ENCODE measurements at places on chromosomes 16 and 17.
A peak's percentile ranks its signal among the peaks of the same experiment; 100 is the strongest.

DNA sequence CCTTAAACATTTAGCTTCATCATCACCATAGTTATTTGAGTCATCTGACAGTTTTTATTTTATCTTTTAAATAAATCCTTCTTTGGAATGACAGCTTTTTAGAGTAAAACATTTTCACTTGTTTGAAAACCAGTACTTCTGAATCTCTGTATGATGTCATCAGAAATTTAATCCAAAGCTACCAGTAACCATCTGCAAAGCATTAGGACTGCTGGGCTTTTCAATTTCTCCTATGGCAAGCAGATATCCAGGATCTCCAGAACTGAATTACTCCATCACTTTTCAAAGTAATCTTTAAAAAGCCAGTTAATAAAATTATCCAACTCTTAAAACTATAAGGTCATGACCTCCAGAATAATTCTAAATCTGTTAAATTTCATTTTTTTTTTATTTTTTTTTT, 51.5 kb downstream of the CHCT1 start:
- DNase-seq = no peak

GRCh38 chr17:14458724-14459123, 157.8 kb downstream of the HS3ST3B1 start:
- no peak for DNase-seq

DNA sequence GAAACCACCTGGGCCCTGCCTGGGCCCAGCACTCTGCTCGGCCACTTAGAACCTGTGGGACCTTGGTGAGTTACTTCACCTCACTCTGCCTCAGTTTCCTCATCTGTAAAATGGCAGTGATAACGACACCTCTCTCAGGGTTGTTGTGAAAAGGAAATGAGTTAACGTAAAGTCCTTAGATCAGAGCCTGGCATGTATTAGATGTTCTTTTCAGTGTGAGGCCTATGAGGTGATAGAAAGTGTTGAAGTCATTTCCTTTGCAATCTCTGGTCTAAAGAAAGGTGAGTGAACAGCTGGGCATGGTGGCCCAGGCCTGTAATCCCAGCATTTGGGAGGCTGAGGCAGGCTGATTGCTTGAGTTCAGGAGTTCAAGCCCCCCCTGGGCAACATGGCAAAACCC, 51.7 kb upstream of the LGALS9 start:
- no peak for DNase-seq

GRCh38 chr17:62705156-62705777, 77.8 kb downstream of the MRC2 start:
- DNase-seq = no peak

DNA sequence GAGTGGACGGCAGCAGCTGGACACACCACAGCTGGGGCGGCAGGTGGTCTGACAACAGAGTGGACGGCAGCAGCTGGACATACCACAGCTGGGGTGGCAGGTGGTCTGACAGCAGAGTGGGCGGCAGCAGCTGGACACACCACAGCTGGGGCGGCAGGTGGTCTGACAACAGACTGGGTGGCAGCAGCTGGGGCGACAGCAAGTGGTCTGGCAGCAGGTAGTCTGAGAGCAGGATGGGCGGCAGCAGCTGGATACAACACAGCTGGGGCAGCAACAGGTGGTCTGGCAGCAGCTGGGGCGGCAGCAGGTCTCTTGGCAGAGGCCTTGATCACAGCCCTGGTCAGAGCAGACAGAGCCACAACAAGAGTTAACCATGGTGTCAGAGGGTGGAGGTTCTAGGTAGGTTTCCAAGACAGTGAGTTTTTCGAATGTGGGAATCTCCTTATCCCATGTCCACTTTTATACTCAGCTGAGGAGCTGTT, at the start of gene KRTAP4-1:
Gene KRTAP4-1, minus strand, starts transcription at position 432 of the 482 bp plus-strand sequence. Its CDS starts 57 bp downstream, at position 375.
- no peak for DNase-seq

- DNase-seq = no peak
Observed at GRCh38 chr17:73495641-73496040, 148.6 kb downstream of the SDK2 start.

GRCh38 chr17:17958982-17959381, 13.2 kb downstream of the TOM1L2 start:
- DNase-seq = no peak

GRCh38 chr17:34099859-34100515, 155.1 kb upstream of the CCL2 start:
- DNase-seq = no peak

DNA sequence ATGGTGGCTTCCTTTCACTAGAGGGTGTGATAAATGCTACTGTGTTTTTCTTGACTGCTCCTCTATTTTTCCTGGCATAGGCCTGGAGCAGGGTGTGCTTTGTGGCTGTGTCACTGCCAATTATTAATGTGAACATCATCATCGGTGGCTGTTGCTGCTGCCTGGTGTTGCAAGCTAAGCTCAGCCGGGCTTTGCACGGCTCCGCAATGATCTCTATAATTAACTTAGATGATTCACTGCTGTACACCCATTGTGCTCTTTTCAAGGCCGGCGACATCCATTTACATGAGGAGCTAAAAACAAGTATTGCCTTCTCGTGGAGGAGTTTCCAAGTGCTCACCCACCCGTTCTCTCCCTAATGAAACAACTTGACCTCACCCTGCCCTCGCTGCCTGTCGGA, 160.1 kb upstream of the IRX3 start:
- DNase-seq = no peak

DNA sequence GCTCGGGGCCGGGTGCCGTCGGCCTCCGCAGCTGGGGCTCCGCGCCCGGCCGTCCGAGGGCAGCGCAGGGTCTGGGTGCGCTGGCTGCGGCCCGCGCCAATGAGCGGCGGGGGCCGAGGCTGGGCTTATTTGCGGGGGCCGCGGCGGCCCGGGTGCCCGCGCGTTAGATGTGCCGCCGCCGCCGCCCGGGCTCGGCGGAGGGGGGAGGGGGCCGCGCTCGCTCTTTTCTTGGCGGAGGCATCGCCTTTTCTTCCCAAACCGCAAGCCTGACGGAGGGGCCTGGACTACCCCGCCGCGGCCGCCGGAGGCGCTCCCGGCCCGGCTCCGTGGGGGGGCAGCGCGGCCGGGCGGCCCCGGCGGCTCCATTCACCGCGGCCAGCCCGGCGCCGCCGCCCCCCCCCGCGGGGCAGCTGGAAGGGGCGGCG, at the start of gene NOTUM:
Gene NOTUM, minus strand, starts transcription at position 101 of the 425 bp plus-strand sequence. CDS start 278 bp downstream, outside the sequence.
- DNase-seq = no peak

GRCh38 chr16:70454222-70455034, at the start of gene FCSK:
Gene FCSK (plus strand): TSS chr16:70454595. CDS start chr16:70463191, 8,596 bp downstream.
- peak; percentile 33 for DNase-seq

DNA sequence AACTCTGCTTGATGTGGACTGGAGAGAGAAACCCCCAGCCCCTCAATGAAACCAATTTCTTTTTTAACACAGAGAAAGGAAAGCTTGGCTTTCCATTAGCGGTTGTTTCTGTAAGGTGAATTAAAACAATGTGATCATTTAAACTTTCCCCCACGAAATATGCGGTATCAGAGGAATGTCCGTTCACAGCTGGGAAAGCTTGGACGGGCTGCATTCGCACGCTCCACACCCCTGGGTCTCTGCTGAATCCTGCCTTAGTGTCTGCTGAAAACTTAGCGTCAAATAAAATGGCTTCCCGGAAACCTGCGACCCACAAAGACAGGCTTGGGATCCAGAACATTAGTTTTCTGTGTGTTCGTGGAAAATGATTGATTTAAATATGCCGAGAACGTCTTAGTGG, 71.7 kb downstream of the C16orf95 start:
- DNase-seq = no peak

DNA sequence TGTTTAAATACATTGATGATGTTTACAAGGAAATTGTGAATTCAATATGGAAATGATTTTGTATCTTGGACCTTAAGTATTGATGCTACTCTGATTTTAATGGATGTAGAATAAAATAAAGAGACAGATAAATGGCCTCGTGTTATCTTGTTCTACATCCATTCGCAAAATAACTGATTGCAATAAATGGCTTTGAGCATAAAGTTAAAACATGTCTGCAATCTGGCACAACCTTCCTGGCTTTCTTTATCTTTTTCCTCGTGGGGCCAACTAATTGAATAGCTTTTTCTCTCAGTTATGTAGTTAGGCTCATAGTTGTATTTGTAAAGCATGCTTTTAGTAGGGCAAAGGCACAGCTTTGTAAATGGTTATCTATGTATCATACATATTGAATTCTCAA, 691.4 kb downstream of the CDH8 start:
- no peak for DNase-seq

GRCh38 chr16:73993878-73994277, 302.7 kb upstream of the PSMD7 start:
- DNase-seq = no peak

DNA sequence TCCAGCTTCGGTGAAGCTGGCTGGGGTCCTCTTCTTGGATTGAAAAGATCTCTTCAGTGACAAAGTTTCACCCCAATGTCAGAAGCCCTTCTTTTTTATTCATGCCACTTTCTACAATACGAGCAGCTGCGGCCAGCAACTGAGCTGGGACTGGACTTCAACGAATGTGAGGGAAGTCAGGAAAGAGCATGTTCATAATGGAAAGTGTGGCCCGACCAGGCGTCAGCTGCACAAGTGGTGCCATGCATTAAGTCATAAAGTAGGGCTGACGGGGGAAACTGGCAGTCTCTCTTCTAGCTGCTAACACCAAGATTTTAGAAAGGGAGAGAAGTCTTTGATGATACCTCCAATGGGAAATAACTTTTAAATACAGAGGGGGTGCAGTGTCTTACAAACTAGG, 192.6 kb downstream of the PARN start:
- no peak for DNase-seq

DNA sequence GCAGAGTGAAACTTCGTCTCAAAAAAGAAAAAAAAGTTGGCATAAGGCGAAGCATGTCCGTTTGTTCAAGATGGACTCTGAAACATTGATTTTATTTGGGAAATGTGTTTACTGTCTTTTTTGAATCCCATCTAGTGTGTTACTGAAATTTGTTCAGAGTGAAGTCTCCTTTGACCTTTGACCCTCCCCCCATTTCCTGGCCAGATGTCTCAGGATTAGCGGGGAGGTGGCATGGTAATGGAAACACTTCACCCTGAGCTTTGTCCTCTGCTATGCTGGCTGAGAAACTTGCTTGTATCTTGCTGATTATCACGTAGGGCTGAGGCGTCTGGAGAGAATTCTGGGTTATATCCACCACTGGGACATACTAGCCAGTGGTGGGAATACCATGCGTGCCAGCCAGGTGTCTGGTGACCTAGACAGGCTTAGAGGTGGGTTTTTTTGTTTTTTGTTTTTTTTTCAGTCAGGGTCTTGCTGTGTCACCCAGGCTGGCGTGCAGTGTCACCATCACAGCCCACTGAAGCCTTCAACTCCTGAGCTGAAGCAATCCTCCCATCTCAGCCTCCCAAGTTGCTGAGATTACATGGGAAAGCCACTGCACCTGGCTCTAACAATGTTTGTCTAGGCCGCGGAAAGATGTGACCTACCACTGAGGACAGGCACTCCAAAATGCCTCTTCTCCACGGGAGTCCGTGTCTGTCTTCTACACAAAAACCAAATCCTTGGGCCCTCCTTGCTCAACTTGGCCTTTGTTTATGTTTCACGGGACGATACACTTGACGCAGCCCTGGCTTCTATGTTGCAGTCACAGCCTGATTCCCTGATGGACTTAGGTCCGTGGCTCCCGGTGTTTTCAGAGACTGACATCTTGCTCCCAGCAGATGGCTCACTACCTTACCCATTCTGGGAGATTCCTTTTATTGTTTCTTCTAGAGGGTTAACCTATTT, 6.6 kb upstream of the GALK1 start:
- DNase-seq = no peak

DNA sequence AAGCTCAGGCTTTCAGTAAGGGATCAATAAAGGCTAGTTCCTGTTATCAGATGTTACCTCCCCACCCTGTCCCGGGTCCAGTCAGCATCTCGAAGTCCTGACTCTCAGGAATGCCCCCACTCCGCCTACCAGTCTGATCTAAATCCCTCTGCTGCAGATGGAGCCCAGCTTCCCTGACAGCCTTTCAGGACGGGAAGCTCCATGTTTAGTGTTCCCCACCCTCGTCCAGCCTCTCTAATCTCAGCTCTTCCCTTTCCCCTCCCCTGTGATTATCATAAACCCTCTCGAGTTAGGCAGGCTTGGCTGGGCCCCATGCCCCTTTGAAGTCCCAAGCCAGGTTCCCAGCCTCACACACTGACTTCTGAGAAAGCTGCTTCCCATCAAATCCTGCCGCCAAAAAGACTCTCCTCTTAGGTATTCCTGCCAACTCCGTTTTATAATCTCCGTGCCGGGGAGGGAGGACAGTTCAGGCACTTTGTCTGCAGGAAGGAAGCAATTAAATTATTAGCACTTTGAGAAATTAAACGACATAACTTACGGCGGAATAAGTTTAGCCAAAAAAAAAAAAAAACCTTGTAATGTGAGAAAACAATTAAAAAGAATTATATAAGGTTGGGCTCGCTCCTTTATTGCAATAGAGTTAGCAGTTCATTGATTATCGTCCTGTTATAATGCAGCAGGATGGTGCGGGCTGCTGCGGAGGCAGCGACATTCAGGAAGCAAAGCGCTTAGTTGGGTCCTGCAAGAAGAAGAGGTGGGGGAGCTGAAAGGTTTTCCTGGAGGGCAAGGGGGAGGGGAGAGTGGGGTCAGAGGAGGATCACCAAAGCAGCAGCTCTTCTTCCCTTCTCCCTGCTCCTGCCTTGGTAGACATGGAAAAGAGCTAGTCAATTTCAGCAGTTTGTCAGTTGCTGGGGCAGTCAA, 16.8 kb upstream of the ETV4 start:
- DNase-seq = no peak

DNA sequence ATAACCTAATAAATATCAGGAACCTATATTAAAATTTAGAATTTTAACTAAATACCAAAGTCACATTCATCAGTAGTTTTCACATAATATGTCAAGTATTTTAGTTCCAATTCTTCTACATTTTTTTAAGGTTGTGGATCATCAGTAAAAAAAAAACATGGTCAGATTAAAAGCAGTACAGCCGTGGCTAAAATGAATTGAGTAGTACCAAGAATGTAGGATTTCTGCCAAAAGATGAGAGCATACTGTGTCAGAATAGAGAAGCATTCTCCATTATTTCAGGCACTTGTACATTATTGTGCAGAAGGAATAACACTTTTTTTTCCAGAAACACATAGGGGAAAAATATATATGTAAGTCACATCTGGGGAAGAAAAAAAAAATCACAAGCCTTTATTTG, 1176.1 kb downstream of the CDH11 start:
- no peak for DNase-seq

- no peak for DNase-seq
Observed at GRCh38 chr17:42779304-42779935, 990 bp upstream of the WNK4 start.

DNA sequence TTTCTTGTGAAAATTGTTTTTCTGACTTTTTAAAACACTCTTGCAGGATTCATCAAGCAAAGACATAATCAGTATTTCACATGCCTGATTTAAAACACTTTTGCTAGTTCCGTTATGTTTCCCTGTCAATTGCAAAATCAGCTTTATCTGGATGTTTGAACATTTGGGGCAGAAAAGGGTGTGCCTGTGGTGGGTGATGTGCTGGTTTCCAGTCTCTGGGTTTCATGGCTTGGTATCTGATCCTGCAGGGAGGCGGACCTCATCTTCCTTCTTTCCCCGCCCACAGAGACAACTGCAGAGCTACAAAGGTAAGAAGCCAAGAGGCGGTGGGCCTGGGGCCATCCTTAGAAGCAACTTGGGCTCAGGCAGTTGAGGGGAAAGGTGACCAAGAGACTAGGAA, 41.8 kb downstream of the NLRC5 start:
- DNase-seq = no peak

All from stimulated activated CD8-positive, alpha-beta memory T cell treated with anti-CD3 and anti-CD28 coated beads, Interleukin-4, amount 100 ng/mL, for 4 hours (primary cell).